ENCODE measurements at places on chromosomes 2 and 18.

DNA sequence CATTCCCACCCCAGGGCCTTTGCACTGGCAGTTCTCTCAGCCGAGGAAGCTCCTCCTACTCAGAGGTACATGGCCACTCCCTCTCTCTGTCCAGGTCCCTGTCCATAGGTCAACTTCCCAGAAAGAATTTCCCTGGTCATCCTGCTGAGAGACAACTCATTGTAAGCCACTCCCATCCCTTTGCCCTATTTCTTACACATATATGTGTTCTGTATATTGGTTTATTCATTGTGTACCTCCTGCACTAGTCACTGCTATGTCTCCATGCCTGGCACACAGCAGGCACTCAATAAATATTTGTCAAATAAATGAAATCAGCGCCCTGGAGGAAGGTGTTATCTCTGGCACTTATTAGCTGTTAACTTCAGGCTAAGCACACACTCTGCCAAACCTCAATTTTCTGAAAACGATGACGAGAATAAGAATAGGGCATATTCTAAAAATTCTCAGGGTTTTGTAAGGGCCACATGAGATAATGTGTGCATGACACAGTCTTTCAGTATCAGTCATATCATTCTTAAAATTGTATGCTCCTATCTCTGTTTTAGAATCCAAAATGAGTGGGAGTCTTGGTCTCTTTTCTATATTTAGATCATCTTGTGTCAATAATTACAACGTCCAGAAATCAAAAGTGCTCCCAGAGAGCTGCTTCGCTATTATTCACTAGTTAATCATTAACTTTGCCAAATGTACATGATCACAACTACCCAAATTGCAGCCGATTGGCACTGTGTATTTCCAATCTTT lies 198.0 kb downstream of the ALK start:
- no peak for DNase-seq

GRCh38 chr2:20225294-20226151 lies 593 bp upstream of the SDC1 start:
- DNase-seq, result no peak

DNA sequence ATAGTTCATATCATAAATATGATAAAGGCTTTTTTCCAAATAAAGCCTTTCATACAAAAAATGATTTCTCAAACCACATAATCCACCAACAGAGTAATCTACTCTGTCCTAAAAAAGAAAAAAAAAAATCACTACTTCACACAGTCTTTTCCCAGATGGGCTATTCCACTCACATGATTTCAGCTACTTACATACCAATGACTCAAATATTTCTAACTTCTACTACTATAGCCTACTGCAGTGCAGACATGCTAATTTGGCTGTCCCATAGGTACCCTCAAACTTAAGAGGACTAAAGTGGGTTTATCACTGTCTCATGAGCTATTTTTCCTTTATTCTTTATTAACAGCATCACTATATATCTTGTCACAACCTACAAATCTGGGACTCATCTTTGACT lies 57.4 kb downstream of the SLC66A3 start:
- DNase-seq, result no peak

DNA sequence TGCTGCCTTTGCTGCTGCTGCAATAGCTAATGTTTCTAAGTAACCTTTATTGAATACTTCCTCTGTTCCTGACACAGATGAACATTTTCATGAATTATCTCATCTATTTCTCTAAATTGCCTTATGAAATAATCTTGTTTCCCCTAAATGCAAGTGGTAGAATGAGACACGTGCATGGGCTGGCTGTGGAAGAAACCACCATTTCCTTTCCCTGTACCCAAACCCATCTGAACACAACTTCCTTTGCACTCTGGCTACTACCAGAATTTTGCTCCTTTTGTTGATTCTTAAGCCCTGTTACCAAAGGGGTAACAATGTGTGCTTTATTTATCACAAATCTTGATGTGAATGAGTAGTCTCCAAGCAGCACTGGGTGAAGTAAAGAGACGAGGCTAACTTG lies 29.2 kb downstream of the AKAIN1 start:
- DNase-seq, result no peak

- DNase-seq, result no peak
Measured at GRCh38 chr2:875687-876615, 74.7 kb upstream of the SNTG2 start.

DNA sequence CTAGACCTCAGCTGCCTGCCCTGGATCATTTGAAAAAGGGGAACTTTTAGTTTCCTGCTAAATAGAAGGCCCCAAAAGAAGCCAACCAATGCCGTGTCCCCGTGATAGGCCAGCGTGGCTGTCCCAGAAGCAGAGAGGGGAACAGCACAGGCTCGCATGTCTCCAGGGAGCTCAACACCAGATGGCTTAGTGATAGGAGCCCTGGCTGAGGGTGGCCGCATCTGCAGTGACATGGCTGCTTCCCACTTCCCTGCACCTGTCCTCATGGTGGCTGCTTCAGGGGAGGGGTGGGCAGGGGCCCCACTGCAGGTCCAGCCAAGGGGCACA lies 79.6 kb downstream of the MBP start:
- no peak for DNase-seq
